Caco-2 (cell line): ENCODE measurements at places on chromosomes 5 and 9.

DNA sequence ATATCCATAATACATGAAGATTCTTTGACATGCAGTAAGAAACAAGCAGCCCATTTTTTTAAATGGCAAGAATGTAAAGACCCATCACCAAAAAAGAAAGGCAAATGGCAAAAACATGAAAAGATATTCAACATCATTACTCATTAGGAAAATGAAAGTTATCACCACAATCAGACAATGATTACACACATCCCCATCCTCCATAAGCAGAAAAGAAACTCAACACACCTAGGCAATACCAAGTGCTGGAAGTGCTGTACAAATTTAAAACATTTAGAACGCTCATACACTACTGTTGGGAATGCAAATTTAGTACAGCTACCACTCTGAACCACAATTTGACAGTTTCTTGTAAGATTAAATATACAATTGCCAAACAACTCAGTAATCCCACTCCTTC lies 466.7 kb downstream of the ACTL7B start:
- no peak overlapping the region for H3K27ac ChIP-seq
- no peak for DNase-seq
- no peaks in the 10 kb centered on the region for H3K27me3 ChIP-seq
- no peak overlapping the region for H3K4me3 ChIP-seq
- no peaks in the 10 kb centered on the region for H3K36me3 ChIP-seq
- H3K4me1 ChIP-seq: no peaks in the 10 kb centered on the region

DNA sequence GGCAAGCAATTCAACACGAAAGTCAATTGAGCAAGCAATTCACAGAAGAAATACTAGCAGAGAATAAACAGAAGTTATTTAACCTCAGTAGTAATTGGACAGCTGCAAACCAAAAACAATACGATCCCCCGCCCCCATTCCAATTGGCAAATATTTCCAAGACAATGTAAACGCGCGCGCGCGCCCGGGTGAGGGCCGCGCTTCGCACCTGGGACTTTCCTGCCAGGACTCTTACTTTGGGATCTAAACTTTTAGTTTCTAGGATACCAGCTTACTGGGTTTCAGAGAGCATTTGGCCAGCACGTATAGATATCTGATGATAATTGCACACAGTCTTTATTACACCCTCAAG lies 8.6 kb downstream of the RUFY1 start:
- no peaks in the 10 kb centered on the region for H3K36me3 ChIP-seq
- no peaks in the 10 kb centered on the region for H3K27me3 ChIP-seq
- peak overlapping the region; percentile 50 for H3K4me3 ChIP-seq

DNA sequence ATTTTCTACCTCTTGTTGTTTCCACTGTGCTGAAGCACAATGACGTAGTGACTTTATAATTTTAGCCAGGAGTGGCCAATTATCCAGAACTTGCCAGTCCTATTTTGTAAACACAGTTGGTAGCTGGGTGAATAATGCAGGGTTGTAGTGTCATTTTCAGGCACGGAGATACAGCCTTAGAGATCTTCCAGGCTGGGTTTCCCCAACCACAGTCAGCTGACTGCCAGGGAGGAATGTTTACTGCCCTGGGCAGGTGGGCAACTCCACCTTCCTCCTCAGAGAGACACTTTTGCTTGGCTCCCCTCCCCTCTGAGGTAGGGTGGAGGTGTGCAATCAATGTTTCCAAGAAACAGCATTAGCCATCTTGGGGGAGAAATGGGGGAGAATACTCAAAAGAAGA lies 228.1 kb upstream of the NR4A3 start:
- DNase-seq: no peak
- no peak overlapping the region for H3K27ac ChIP-seq
- no peak overlapping the region for H3K4me3 ChIP-seq
- no peaks in the 10 kb centered on the region for H3K36me3 ChIP-seq
- no peaks in the 10 kb centered on the region for H3K27me3 ChIP-seq
- no peaks in the 10 kb centered on the region for H3K4me1 ChIP-seq

DNA sequence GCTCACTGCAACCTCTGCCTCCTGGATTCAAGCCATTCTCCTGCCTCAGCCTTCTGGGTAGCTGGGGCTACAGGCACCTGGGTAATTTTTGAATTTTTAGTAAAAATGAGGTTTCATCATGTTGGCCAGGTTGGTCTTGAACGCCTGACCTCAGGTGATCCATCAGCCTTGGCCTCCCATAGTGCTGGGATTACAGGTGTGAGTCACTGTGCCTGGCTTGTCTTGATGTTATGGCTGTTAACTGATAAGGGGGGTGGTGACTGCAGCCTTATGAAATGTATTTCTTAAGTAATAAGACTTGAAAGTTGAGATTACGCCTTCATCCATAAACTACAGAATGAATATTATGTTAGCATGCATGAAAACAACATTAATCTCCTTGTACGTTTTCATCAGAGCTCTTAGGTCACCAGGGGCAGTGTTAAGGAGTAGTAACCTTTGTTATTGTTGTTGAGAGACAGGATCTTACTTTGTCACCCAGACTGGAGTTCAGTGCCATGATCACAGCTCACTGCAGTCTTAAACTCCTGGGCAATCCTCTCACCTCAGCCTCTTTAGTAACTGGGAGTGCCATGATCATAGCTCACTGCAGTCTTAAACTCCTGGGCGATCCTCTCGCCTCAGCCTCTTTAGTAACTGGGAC lies 148.3 kb downstream of the ATP10B start:
- H3K4me3 ChIP-seq: no peak overlapping the region
- no peaks in the 10 kb centered on the region for H3K36me3 ChIP-seq
- DNase-seq: no peak
- H3K27me3 ChIP-seq: no peaks in the 10 kb centered on the region
- peaks cover 9% of the 10 kb centered on the region for H3K4me1 ChIP-seq

DNA sequence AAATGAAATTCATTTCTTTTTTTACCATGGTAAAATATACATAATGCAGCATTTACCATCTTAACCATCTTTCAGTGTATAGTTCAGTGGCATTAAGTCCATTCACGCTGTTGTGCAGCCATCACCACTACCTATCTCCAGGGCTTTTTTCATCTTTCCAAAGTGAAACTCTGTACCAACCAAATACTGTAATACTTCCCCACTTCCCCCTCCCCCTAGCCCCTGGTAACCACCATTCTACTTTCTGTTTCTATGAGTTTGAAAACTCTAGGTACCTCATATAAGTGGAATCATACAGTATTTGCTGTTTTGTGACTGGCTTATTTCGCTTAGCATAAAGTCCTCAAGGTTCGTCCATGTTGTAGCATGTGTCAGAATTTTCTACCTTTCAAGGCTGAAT lies 23.4 kb downstream of the SPAAR start:
- no peaks in the 10 kb centered on the region for H3K36me3 ChIP-seq
- H3K4me1 ChIP-seq: peaks cover 4% of the 10 kb centered on the region; the same call in 1 of the 2 replicates
- H3K4me3 ChIP-seq: no peak overlapping the region
- no peaks in the 10 kb centered on the region for H3K27me3 ChIP-seq
- H3K27ac ChIP-seq: no peak overlapping the region
- DNase-seq: no peak

GRCh38 chr5:87729781-87730180 lies 317.1 kb upstream of the CCNH start:
- H3K4me1 ChIP-seq: no peaks in the 10 kb centered on the region
- no peak for DNase-seq
- H3K4me3 ChIP-seq: no peak overlapping the region
- H3K36me3 ChIP-seq: no peaks in the 10 kb centered on the region

GRCh38 chr5:149656576-149657182 lies 73.4 kb upstream of the PPARGC1B start:
- H3K4me3 ChIP-seq: no peak overlapping the region
- H3K27me3 ChIP-seq: no peaks in the 10 kb centered on the region
- no peaks in the 10 kb centered on the region for H3K4me1 ChIP-seq
- H3K27ac ChIP-seq: no peak overlapping the region
- DNase-seq: peak; percentile 67
